Ascending aorta (tissue), 2 donors: ENCODE measurements at places on chromosomes 6 and 20.

DNA sequence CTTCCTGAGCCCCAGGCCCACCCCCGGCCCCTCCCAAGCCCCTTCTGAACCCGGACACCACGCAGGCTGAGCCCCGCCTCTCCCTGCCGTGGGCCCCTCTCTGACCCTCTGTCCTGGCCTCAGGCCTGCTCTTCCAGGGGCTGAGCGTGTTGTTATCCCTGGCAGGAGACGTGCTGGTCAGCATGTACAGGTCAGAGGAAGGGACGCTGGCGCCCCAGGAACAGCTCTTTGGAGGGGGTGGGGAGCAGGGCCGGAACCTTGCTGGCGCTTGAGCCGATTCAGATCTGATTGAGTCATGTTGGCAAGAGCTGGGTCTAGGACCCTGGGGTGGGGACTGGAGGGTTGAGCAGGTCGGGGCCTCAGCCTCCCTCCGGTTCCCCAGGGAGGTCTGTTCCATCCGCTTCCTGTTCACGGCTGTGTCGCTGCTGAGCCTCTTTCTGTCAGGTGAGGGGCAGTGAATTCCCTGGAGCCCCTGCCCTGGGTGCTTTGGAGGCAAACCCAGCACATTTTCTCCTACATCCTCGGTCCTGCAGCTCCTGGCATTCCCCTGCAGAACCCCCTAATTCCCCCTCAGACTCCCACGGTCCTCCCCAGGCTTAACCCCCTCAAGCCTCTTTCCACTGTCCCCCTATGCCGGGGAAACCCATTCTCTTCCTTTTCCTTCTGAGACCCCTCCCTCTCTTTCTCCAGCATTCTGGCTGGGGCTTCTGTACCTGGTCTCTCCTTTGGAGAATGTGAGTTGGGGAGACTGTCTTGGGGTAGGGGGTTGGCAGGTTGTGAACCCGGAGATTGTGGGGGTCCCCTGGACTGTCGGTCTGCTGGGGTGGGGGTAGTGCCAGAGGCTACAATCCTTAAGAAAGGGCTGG lies 2.0 kb downstream of the SPAG4 start:
- peak; percentile 19 for DNase-seq

GRCh38 chr6:129494586-129494985 lies 215.4 kb downstream of the ARHGAP18 start:
- DNase-seq = no peak

- DNase-seq = no peak
These were observed 56.4 kb downstream of the CDH4 start for GRCh38 chr20:61308477-61308774.

- no peak for DNase-seq
These were observed 124.5 kb downstream of the PHACTR3 start for GRCh38 chr20:59728722-59729430.
